ENCODE measurements at places on chromosomes 6 and 20.
A peak's percentile ranks its signal among the peaks of the same experiment; 100 is the strongest.

DNA sequence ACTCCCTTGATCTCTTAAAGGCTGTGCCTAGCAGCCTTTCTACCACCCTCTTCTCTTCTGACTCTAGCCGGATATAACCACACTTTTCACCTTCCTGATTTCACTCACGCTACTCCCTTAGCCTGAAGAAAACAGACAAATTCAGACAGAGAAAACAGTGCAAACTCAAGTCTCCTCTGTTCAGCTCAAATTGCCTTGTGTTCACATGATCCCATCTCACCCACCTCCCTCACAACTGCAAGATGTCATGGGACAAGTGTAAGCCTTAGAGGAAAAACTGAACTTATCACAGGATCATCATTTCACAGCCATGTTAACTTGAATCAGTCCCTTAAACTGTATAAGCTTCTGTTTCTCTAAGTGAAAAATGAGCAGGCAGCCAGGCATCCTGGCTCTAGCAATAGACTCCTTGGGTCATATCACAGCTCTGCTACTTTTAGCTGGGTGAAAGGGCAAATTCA is 66.5 kb upstream of the TENT5A start:
- DNase-seq: peak; percentile 41

DNA sequence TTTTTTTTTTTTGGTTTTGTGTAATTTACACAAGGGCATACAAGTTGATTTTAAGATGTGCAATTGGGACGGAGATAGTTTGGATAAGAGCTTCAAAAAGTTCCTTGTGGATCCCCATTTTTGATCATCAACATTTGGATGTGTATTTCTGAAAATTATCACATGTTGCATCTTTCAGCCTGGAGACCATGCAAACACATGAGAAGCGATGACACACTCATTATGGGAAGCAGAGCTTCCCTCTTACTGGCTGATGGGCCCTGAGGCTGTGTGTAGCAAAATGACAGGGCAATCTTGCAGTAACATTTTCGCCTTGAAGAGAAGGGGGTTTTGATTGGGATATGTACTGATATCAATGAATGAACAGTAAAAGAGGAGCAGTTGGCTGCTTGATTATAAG is 22.0 kb upstream of the RIPK1 start:
- DNase-seq: peak; percentile 76

DNA sequence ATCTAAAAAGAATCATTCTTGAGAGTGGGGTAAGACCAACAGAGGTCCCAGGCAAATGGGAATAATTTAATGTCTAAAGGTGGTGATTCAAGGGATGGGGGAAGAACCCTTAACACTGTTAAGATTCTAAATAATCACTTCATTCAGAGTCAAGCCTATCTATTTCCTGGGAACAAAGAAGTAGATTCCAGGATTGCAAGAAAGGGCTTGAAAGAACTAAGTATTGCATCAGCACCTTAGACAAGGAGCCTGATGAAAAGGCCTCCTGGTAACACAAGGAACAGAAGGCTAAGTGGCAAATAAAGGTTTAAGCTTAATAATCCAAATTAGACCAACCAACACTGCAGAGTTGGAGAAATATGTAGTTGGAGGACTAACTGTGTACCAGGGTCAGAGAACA is 620.7 kb upstream of the BTBD3 start:
- no peak for DNase-seq

- DNase-seq: no peak
These were observed 13.1 kb upstream of the RNASET2 start for GRCh38 chr6:166969390-166970002.

- DNase-seq: no peak
These were observed 79.1 kb downstream of the EYA2 start for GRCh38 chr20:46973766-46974165.
